ELR (cell line): ENCODE measurements at places on chromosomes 16 and 17.

DNA sequence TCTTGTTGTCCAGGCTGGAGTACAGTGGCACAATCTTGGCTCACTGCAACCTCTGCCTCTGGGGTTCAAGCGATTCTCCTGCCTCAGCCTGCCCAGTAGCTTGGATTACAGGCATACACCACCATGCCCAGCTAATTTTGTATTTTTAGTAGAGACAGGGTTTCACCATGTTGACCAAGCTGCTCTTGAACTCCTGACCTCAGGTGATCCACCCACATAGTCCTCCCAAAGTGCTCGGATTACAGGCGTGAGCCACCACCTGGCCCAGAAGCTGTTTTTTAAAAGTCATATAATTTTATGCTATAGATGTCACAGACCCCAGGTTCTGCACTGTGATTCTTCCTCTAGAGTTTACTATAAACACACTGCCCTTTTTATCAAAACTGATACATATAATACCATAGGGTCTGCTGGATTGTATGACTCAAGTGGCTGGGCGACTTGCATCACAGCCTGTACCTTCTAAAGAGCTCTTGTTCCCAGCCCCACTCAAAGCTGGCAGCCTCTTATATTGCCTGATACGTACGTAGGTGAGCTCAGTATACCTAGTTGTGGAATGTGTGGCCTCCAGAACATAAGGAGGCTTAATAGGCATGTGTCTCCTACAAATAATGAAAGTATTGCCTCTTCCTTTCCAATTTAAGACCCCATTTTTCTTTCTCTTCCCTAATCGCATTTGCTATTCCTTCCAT, 295.8 kb downstream of the ZFHX3 start:
- no peak for DNase-seq

GRCh38 chr17:80722661-80723060, 178.0 kb downstream of the RPTOR start:
- DNase-seq, result no peak

- no peak for DNase-seq
Measured at GRCh38 chr16:87705771-87706277, 60.0 kb downstream of the KLHDC4 start.

DNA sequence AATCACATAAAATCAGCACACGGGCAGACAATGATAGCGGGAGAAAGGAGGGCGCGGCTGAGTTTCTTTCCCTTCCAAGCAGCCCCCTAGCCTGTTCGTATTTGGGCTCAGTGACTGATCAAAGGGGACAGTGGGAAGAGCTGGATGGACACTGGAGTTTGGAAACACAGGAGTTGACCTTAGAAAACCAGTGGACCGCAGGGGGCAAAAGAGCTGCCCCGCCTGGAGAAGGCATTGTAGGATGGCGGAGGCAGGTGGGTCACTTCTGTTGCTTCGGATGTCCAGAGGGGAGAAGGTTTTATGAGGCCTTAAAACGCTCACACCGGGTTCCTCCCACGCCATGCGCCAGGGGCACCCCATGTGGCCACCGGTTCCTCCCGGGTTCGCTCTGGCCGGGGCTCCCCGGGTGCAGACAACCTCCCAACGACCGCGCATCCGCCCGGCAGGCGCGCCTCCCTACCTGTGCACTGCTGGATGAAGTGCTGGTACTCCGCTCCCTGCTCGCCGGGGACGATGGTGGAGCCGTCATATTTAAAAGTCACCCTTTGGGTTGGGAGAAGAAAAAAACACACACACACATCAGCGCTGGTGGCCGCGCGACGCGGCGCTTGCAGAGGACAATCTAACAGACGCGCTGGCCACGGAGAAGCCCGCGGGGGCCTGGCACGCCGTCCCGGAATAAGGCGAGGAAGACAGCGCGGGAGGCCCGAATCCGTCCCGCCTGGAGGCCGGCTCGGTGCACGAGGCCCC, 662 bp downstream of the COTL1 start:
- DNase-seq, result peak; percentile 52

- no peak for DNase-seq
Measured at GRCh38 chr16:12173121-12173520, 196.6 kb downstream of the SNX29 start.
